Activated naive CD4-positive, alpha-beta T cell treated with anti-CD3 and anti-CD28 coated beads, Interleukin-2, amount 50 U/mL, for 16 hours (primary cell): ENCODE measurements at places on chromosomes 7 and 10.

DNA sequence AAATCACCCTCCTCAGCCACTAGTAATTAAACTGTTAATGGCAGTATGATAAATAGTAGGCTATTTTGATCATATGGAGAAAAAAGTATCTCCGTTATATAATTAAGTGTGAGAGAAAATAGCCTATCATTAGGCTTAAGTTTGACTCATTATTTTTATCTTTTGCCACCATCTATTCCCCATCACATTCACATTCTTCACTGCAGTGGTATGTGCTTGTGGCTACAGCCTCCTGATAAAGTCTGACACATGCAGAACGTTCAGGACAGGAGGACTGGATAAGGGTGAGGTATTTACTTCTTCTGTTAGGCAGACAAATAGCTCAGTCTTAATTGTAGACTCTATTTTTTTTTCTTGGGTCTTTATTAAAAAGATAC is 5.8 kb downstream of the NEBL start:
- DNase-seq, result no peak

- no peak for DNase-seq
These were observed 101.9 kb upstream of the PIP4K2A start for GRCh38 chr10:22816298-22816653.

- no peak for DNase-seq
These were observed 194.3 kb downstream of the PTEN start for GRCh38 chr10:88057720-88058119.

- no peak for DNase-seq
These were observed 241.6 kb downstream of the SNX10 start for GRCh38 chr7:26533217-26533616.

DNA sequence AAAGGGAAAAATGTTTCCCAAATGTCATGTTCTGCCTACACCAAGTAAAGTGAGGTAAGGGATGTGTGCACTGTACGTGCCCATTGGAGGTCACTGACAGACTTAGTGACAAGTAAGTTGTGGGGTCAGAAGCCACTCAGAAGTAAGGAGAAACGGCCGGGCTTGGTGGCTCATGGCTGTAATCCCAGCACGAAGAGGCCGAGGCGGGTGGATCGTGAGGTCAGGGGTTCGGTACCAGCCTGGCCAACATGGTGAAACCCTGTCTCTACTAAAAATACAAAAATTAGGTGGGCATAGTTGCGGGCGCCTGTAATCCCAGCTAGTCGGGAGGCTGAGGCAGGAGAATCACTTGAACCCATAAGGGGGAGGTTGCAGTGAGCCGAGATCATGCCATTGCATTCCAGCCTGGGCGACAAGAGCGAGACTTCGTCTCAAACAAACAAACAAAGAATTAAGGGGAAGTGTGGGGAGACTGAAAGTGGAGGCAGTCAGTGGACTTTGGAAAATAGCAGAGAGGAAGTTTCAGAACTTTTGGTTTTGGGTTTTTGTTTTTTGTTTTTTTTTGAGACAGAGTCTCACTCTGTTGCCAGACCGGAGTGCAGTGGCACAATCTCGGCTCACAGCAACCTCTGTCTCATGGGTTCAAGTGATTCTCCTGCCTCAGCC is 114.8 kb downstream of the WDFY4 start:
- DNase-seq, result no peak

DNA sequence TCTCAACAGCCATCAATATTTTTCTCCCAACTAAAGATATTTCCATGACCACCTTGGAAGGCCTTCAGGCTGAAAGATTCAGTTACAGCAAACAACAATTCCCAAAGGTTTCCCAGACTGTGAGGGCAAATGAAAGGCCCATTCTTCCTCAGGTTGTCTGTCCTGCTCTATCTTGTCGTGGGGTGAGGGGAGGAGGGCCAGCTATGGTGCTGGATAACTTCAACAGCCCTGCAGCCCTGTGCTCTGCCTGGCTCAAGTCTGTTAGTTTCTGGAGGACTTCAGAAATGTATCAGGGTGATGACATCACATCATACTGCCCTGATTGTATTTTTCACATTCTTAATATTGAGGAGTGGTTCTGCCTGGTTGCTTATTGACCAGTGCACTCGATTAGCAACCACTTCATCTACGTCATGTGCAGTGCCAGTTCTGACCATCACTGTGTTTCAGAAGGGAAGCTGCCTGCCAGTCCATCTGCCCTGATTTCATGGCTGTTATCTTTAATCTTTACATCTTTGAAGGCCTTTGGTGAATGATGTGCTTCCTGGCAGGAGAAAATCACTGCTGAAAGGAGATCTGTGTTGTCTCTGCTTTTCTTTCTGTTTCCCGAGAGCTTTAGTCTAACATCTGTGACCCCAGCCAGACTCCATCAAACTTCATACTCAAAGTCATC is 135.5 kb downstream of the NRF1 start:
- DNase-seq, result no peak

DNA sequence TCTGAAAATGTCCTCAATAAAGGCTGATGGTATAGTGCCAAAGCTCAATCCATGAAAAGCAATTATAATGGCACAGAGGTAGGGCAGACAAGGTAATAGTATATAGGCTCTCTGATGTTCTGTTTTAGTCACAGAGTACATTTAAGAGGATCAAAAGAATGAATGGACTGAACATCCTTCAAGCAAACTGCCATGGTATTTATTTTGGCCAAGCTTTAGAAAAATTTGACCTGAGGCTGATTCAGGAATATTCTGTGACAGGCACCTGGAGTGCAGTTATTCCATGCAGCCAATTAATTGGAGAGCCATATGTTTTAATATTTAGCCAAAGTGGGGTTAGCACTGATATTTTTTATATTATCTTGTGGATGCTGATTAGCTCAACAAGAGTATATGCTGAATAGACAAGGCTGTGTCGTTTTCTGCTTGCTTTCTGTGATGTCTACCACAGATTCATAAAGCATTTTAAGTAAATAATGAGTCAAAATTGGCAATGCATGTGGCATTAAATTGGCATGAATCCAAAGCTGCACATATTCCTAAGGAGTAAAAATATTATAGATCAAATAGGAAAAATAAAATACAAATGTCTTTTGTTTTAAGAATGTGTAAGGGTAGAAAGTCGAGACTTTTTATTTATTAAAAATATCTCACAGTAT is 177.4 kb downstream of the PCLO start:
- no peak for DNase-seq
